ENCODE measurements at places on chromosomes 11 and 22.

GRCh38 chr22:36768141-36768540 is 7.8 kb downstream of the IFT27 start:
- DNase-seq = no peak

GRCh38 chr11:115170133-115170815 is 333.9 kb downstream of the CADM1 start:
- DNase-seq = no peak

DNA sequence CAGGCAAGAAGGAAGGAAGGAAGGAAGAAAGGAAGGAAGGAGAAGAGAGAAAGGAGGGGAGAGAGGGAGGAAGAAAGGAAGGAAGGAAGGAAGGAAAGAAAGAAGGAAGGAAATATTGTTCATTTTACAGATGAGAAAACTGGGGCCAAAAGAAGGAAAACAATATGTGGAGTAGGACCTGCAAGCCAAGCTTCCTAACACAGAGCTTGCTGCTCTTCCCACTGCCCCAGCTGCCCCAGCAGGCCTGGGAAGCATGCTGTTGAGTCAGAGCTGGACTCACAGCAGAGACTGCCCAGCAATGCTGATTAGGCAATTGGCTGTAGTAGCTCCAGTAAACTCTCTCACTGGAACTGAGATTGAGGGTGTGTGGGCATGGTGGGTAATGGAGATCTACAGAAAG is 42.6 kb upstream of the SMCO4 start:
- no peak for DNase-seq

DNA sequence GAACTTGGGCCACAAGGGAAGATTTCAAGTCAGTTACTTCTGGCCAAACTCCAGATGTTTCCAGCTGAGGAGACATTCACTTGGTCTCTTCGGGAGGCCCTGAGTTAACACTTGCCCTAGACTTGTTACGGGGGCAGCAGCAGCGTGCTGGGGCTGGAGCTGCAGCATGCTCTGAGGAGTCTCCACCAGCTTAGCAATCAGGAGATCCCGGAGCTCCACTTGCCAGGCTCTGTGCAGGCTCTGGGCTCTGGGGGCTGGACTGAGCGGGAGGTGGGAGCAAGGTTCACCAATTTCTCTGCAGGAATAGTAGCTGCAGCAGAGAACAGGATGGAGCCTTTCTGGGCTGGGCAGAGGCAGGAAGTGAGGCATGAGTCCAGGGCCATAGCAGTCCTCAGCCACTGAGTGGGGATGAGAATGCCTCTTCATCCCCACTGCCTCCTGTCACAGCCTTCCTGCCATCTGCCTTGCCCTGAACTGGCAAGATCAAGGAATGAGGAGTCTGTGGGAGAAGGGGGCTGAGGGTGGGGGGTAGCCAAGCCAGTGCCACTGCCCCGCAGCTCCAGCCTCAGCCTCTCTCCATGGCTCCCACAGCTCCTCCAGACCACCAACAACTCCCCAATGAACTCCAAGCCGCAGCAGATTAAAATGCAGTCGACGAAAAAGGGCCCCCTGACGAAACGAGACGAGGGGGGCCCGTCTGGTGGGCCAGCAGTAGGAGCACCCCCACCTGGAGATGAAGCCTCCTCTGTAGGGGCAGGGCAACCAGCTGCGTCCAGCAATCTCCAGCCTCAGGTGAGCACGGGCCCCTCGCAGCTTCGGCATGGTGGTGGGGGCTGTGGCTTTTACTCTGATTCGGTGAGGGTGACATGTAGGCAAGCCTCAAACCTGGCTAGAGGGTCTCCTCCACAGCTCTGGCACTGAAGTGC is 23.4 kb downstream of the GTPBP1 start:
- DNase-seq = no peak

GRCh38 chr11:9626496-9627394 is 37.1 kb upstream of the SWAP70 start:
- no peak for DNase-seq

DNA sequence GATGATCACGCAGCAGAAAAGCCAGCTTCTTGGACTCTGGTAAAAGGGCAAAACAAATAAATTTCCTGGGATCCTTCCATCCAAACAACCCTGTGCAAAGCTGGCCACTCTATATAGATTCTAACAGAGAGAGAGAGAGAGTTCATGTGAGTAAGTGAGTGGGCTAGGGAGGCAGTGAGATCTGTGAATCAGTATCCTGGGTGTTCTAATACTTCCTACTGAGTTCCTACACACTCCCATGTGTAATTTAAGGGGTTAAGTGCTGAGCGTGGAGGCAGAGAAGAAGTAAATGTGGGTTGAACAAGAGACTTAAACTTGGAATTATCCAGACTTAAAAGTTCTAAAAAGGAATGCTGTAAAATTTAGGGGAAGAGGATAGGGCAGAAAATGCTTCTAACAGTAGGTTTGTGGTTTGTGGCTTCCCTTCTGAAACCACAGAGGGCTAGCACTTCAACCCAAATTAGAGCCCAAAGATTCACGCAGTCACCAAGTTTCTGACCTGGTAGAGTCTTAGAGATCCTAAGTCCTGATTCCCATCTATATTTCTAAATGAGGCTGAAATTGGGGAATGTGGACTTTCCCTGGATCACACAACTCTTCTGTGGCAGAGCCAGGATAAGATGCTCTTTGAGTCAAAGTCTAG is 413.9 kb downstream of the TENM4 start:
- DNase-seq = no peak

- DNase-seq = no peak
These were observed 60.5 kb downstream of the NUP98 start for GRCh38 chr11:3736816-3737215.

GRCh38 chr11:11580841-11581411 is 40.9 kb downstream of the GALNT18 start:
- no peak for DNase-seq

DNA sequence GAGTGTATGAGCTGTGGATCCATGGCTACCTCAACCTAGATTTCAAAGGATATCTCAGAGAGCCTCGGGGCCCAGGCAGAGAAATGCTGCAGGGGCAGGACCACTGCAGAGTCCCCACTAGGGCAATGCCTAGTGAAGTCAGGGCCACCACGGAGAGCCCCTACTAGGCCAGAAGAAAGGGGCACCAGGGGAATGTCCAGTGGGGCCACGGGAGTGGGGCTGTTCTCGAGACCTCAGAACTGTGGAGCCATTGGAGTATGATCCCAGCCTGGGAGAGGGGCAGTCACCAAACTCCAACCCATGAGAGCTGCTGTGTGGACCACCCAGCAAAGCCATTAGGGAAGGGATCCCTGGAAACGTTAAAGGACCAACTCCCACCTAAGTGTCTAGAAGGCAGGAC is 24.5 kb downstream of the RTL6 start:
- no peak for DNase-seq

DNA sequence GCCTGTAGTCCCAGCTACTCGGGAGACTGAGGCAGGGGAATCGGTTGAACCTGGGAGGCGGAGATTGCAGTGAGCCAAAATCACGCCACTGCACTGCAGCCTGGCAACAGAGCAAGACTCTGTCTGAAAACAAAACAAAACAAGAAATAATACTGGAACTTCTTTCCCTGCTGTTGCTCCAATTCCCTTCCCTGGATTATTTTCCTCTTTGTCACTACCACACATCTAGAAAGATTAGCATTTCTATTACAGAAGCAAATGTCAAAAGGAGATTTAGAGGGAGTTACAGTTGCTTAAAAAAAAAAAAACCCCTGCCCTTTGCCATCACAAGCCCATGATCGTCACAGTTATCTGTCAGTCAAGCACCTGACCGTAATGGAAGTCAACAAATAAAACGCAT is 17.7 kb upstream of the SCGB1D1 start:
- DNase-seq = no peak

GRCh38 chr11:2151500-2152257 is 9.3 kb downstream of the INS start:
- peak; percentile 12 for DNase-seq

DNA sequence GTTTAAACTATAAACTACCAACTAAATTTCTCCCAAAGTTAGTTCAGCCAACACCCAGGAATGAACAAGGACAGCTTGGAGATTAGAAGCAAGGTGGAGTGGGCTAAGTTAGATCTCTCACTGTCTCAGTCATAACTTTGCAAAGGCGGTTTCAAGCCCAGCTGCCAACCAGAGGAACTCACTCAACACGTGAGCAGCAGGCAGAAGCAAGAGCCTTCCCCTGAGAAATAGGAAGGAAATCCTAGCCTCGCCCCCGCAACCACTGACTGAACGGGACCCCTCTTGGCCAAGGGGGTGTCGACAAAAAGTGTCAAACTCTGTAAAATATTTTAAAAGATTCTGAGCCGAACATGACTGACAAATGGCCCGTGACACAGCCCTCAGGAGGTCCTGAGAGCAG is 4.4 kb upstream of the KRTAP5-9 start:
- no peak for DNase-seq

DNA sequence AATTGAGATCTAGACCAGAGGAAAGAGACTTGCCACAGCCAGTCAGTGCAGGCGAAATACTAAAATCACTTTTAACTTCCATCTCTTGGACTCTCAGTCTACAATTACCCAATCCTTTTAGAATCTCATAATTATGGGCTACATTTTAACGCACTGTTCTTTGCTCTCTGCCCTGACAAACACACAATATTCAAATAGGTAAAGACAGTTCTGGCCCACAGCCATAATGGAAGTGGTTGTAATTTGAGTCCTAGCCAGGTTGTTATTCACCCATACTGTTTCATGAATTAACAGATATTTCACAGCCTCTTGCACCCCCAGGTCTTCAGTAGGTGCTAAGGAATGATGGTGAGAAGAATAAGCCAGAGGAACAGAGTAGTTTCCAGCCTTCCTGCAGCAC is 830 bp downstream of the C11orf97 start:
- DNase-seq = no peak

DNA sequence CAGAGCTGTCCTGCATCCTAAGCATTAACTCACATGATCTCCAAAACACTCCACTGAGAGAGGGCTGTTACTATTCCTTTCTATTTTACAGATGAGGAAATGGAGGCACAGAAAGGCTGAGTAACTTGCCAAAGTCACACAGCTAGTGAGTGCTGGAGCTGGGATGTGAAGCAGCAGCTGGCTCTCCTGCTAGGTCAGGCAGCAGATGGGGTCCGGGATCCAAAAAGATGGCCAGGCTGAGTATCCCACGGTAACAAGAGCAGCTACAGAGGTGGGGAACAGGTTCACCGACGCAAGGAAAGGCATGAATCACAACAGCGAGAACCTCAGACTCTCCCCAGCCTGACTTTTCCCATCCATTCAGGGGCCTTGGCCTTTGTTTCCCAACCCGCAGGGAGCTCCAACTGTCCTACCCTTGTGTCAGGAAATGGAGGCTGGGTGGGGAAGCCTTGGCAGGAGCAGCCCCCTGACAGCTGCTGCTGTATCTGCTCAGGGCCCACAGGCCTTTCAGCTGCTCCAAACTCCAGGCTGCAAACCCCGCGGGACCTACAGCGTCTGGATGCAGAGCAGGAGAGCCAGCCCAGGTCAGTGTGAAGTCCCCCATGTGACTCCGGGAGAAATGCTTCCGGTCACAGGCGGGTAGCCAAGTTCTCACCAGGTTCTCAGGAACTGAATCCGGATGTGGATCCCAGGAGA is 29.5 kb downstream of the DKK3 start:
- no peak for DNase-seq

GRCh38 chr11:6911948-6912347 is 8.9 kb upstream of the OR2D3 start:
- no peak for DNase-seq

GRCh38 chr11:22797047-22797446 is 32.6 kb downstream of the SVIP start:
- DNase-seq = no peak

DNA sequence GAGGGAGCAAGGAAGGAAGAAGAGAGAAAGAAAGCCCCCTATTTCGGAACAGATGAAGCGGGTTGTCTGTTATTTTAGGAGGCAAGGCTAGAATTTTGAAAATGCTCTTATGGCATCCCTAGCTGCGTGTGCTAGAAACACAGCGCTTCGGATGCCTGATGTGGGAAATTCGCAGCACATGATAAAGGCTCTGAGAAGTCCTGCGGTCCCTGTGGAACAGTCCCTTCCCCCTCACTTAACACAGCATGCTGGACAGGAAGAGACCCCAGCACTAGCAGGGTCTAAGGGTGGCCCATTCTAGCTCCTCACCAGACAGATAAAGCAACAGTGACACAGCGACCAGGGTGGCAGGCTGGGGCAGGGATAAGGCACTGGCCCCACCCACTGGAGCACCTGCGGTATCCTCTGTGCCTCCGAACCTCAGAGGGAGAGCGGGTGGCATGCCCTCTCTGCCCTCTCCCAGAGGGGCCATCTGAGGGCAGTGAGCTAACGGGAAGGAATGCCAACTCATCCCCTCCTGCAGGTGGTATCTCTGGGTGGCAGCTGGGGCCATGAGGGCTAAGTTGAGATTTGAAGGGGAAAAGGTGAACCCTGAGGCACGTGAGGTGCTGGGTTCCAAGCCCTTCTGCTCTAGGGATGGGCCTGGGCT is 75.7 kb downstream of the SCUBE1 start:
- no peak for DNase-seq

DNA sequence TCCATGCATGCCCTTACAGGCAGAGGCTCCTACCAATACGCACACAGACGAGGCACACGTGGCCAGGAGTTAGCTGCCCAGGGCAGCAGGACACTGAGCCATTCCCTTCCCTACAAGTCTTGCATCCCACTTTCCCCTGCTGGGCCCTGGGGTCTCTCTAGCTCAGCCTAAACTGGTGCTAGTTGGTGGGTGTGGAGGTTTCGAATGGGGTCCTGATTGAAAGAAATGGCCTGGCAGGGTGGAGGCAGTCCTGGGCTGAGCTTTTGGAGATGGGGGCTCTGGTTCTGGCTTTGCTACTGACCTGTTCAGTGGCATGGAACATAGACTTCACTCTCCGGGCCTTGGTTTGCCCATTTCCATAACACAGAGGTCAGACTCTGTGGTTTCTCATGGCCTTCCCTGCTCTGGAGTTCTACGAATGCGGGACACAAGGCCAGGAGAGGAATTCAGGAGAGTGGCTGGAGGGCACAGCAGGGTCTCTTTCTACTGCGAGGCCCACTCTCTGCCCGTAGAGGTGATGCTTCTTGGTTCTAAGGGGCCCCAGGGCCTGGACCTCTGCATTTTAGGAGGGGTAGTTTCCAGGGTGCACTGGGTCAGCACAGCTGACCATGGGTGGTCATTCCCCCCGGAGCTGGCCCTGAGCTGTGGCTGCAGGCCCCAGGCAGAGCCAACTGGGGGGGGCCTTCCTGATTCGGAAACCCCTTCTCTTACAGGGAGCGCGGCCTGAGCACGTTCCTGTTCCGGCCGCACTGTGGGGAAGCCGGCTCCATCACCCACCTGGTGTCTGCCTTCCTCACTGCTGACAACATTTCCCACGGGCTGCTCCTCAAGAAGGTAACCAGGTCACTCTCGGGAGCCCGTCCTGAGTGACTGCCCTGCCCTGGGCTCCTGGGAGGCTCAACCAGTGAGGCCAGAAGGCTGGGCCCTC is 40.0 kb downstream of the RNF141 start:
- no peak for DNase-seq
